Activated CD8-positive, alpha-beta memory T cell treated with anti-CD3 and anti-CD28 coated beads, Interleukin-2, amount 10 ng/mL, durations not matched to agents 7 days and 5 days (primary cell): ENCODE measurements at places on chromosomes 16 and 17. TPM values are rescaled to one million over a fixed set of nuclear protein-coding genes. Genes with fewer than 3 reads are reported as not detected.
A peak's percentile ranks its signal among the peaks of the same experiment; 100 is the strongest.

DNA sequence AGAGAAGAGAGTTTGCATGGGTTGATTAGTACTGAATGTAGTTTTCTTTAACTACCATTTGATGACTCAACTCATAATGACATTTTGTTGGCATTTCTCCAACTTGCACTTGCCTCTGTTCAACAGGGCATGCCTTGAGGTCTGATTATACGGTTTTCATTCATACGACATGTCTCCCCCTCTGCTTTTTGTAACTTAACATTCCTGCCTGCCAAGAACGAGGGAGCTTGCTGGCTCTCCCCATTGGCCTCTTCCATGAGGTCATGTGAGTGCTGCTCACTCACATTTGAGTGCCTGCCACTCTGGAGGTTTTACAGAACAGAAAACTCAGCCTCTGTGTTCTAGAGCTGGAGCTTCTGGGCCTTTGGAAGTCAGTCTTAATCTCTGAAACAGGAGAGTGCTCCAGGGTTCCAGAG, 19.7 kb downstream of the MAP2K6 start:
- no peaks in the 10 kb centered on the region for H3K27me3 ChIP-seq
- H3K36me3 ChIP-seq: peaks cover 1% of the 10 kb centered on the region
- no peak overlapping the region for H3K27ac ChIP-seq
- no peak overlapping the region for H3K4me3 ChIP-seq

DNA sequence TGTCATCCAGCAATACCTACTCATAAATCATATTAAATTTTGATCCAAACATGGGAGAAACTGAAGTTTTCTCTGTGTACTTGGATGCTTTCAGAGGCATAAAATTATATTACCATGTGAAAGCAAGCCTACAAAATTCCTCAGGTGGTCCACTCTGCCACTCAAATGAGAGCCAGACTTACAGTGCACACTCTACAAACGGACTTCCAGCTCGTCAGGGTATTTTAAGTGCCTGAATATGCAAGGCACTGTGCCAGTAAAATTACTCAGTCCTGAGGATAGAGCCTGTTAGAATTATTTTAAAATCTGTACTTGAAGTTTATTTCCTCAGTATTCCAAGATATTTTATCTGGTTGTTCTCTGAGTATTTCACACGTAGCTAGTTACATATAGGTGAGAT, 54.5 kb downstream of the TENT4B start:
- DNase-seq: no peak
- H3K4me3 ChIP-seq: no peak overlapping the region
- peaks cover 28% of the 10 kb centered on the region for H3K4me1 ChIP-seq
- no peaks in the 10 kb centered on the region for H3K27me3 ChIP-seq

The OR3A3 gene
- total RNA-seq: not detected

GRCh38 chr16:23826528-23827045, 9.2 kb upstream of the PRKCB start:
- peak overlapping the region; percentile 64 for H3K27ac ChIP-seq
- DNase-seq: peak; percentile 51
- peaks cover 8% of the 10 kb centered on the region for H3K27me3 ChIP-seq
- H3K4me3 ChIP-seq: peak overlapping the region; percentile 4
- H3K4me1 ChIP-seq: peaks cover 26% of the 10 kb centered on the region

GRCh38 chr17:58232707-58233156, 5.7 kb upstream of the LPO start:
- H3K4me3 ChIP-seq: no peak overlapping the region
- no peak overlapping the region for H3K27ac ChIP-seq
